ENCODE measurements at places on chromosomes 16 and 17.

GRCh38 chr17:19328441-19329061 lies 34.0 kb downstream of the B9D1 start:
- DNase-seq: no peak

DNA sequence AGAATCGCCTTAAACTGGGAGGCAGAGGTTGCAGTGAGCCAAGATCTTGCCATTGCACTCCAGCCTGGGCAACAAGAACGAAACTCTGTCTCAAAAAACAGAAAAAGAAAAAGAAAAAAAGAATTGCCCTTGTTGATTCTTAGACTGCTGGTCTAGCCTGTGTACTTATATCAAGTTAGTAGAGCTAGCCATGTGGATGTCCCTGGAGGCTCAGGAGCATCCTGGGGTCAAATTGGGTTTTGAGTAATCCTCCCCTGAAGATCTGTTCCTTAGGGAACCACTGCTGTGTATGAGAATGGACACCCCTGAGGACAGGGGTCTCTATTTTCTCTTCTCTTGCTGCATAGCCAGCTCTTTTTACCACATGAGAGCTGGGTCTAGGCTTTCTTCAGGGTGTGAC lies 21.5 kb downstream of the SLC7A6OS start:
- DNase-seq: no peak

- peak; percentile 72 for DNase-seq
These were observed 22.9 kb upstream of the C16orf87 start for GRCh38 chr16:46853713-46854443.

DNA sequence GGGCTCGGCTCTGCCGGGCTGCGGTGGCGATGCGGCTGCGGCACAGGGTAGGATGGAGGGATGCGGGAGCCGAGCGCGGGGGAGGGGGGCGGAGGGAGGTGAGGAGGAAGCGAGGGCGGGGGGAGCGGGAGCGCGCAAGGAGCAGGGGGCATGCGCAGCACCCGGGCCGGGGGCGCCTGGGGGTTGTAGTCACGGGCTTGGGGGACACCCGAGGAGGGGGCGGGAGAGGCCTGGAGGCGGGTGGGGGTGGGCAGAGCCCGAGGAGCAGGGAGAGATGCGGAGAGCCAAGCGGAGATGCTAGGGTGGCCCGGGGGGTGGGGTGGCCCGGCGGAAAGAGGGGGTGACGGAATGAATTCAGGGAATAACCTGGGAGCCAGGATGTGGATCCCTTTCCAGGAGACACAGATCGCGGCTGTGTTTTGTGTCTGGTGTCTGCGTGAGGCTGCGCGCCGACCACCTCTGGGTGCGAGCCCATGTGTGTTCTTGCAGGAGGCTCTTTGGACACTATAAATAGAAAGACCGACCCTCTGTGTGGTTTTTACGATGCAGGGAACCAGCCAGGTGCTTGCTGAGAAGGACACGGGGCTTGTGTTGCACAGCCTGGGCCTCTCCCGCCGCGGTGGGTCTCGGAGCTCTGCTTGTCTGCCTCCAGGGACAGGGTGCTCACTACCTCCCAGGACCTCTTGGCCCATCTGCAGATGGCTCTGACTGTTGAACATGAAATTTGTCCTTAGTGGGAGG lies at the start of gene STX1B:
STX1B (minus strand) TSS at position 54 of the 741 bp plus-strand sequence. CDS start 242 bp downstream, outside the sequence.
- DNase-seq: no peak

DNA sequence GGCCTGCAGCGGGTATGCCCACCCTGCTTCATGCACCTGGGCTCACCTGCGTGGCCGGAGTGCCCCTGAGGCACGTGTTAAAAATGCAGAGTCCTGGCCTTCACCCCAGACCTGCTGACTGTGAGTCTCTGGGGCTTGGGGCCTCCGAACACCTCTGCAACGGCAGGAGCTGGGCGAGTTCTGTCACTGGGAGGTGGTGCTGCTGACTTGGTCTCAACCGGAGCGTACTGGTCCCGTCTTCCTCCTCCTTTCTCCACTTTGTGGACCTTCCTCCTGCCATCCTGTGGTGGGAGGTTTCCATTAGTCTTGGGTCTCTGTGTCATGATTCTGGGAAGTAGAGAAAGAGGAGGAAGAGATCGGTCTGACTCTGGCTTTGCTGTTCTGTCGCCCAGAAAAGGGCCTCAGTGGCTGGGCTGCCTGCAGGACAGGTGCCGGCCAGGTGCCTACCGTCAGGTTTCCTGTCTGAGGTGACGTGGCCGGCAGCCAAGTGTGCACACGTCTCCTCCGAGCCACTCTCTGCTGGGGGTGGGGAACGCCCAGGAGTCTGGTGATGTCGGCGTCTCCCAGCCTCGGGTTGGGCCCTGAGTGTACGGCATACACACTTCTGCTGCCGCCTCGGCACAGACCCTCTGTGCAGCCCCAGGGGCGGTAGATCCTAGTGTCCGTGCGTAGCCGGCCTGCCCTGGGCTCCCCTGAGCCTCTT lies 6.9 kb downstream of the TSC2 start:
- DNase-seq: no peak

GRCh38 chr17:35162755-35163154 lies 15.1 kb downstream of the UNC45B start:
- no peak for DNase-seq

DNA sequence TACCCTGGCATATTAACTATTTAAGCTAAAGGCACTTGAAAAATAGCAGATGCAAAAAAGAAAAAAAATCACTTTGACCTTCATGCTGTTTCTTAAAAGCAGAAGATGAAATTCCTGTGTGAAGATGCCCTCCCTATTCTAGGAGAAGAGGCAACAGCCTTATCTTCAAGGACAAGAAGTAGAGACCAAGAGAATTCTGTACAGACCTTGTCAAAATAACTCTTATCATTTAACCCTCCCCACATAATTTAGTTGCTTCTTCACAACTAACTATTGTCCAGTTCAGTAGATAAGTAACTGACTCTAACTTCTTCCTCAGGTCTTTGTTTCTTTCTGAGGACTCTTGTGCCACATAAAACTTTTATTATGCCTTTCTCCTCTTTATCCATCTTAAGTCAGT lies 72.0 kb upstream of the MARCHF10 start:
- no peak for DNase-seq

- no peak for DNase-seq
These were observed 4.8 kb upstream of the GOSR1 start for GRCh38 chr17:30472238-30472890.

- peak; percentile 62 for DNase-seq
These were observed 43.3 kb downstream of the BCAS3 start for GRCh38 chr17:60720763-60721531.

DNA sequence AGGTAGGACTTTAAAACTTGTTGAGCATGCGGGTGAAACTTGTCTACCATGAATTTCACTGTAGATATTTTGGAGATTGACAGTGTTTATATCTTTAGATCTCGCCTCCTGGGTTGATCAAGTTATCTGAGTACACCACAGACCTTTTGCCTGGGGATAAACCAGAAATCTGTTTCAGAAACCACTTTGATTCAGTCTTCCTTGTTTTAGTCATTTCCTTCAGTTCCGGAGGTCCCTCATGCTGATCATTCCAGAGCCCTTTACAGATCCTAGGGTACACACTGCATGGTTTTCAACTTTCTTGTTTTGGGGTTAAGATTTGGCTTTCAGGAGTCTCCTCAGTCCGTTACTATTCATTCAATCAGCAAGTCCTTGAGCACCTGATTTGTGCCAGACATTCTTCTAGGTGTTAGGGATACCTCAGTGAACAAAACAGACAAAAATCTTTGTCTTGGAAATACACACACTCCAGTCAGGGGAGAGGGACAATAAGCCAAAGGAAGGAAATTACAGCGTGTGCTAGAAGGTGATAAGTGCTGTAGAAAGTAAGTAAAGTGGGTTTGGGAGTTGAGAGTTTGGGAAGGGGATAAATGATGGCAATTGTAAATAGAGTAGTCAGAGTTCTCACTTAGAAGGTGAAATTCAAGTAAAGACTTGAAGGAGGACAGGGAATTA lies 12.2 kb downstream of the NOD2 start:
- DNase-seq: no peak

GRCh38 chr17:67349420-67349819 lies 17.0 kb downstream of the PSMD12 start:
- DNase-seq: no peak

GRCh38 chr16:78097548-78097947 lies 1.9 kb upstream of the WWOX start:
- DNase-seq: no peak

DNA sequence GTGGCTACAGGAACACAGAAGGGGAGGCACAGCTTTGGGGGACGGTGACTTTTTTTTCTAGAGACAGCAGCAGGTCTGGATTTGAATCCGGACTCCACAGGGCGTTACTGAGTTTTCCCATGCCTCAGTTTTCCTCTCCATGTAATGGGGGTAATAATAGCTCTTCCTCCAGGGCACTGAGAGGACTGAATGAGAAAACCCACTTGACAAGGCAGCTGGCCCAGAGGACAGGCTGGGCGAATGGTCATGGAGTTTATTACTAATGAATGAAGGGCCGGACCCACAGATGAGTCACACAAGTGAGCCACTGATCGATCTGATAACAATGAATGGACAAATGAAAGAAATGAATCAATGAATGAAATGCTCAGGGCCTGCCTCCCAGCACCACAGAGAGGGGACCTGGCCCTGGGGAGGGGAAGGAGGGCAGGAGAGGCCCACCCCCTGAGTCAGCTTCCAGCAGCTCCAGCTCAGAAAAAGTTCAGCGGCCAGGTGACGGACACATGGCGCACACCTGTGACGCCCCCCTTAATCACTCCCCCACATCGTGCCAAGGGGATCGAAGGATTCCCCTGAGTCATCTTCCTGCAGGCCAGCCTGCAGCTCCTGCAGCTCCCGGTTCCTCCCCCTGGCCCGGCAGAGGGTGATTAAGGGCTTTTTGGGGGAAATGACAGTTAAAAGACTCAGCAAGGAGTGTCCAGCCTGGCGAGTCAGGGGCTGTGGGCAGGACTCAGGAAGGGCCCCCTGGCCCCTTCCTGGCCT lies 54.3 kb downstream of the SOCS1 start:
- DNase-seq: peak; percentile 56

GRCh38 chr16:78437352-78437968 lies 338.0 kb downstream of the WWOX start:
- DNase-seq: peak; percentile 53

DNA sequence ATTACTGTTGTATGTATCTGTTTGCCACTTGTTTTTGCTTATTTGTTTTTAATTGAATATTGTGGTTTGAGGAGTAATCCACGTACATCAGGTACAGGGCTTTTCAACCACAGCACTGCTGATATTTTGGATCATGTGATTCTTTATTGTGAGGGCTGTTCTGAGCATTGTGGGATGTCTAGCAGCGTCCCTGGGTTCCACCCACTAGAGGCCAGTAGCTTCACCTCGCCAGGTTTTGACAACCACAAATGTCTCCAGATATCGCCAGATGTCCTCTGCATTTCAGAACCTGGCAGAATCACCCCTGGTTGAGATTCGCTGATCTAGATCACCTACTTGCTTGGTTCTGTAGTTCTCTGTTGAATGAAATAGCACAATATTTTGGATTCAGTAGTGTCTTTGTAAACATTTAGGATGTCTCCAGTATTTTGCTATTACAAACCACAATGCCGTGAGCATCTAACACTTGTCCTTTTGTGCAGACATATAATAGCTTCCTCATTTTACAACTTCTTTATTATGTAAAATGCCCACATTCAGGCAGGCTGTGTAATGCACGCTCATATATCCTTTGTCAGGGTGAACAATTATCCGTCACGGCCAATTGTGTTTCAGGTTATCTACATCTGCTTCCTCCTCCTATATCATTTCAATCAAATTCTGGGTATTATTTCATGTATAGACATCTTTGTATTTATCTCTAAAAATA lies 380.3 kb downstream of the SNX29 start:
- DNase-seq: no peak

DNA sequence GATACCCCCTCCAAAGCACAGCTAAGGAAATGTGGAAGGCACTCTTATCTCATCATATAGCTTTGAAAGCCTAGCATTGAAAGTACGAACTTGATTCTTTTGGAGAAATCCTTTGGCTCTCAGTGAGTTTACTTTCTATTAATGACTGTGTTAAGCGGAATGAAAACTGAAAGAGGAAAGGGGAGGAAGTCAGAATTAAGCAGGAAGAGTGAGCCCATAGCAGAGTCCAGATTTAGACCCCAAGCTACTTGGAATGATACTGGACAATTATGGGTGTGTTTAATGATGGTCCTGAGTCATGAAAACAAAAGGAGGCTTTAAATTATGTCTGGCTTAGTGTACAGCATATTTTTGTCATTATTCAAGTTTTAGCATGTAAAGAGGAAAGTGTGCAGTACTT lies 42.2 kb downstream of the TENT4B start:
- DNase-seq: no peak

- peak; percentile 30 for DNase-seq
These were observed 99.6 kb downstream of the ABCC1 start for GRCh38 chr16:16048904-16049582.

GRCh38 chr16:935684-936083 lies 35.1 kb downstream of the LMF1 start:
- no peak for DNase-seq

DNA sequence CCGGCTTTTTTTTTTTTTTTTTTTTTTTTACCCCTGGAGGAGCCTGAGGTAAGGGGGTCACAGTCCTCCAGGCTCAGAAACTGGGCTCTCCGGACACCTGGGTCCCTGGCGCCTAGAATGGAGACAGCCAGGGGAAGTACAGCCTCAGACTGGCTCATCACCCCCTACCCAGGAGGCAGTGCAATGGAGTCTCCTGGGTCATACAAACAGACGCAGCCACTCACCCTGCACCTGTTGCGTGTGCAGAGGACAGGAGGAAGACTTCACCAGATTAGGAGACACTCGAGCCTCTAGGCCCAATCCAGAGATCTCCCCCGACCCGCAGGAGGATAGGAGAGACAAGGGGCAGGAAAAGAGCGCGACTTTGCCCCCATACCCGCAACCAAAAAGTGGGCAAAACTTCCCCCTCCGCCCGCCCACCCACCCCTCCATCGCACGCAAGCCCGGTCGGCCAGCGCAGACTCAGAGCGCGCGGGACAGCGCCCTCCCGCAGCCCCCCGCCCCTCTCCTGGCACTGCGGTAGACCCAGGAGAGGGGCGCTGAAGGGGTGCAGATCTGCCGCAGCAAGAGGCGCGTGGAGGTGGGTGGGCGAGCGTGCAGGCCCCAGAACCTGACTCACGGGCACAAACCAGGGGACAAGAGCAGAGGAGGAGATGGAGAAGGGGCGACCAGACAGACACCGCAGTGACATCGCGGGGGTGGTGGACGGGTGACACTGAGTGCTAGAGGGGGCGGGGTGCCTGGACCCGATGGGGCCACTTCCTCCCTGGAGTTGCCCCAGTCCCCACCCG lies 900 bp downstream of the HAP1 start:
- DNase-seq: no peak
